ENCODE measurements at places on chromosomes 1 and 21.
A peak's percentile ranks its signal among the peaks of the same experiment; 100 is the strongest.

DNA sequence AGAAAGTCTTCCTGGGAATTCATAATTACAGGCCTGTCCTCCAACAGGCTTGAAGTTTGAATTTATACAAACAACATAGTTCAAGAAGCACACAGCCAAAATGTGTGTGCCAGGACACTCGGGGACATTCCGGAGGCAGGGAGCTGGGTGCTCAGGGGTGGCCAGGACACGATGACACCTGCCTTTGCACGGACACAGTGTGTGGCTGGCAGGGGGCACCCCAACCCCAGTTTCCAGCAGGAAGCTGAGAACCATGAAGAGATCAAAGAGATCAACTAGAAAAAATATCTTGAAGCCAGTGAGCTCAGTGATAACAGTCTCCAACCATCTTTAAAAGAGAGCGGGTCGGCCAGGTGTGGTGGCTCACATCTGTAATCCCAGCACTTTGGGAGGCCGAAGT, 32.5 kb upstream of the TRAPPC10 start:
- no peak for DNase-seq

DNA sequence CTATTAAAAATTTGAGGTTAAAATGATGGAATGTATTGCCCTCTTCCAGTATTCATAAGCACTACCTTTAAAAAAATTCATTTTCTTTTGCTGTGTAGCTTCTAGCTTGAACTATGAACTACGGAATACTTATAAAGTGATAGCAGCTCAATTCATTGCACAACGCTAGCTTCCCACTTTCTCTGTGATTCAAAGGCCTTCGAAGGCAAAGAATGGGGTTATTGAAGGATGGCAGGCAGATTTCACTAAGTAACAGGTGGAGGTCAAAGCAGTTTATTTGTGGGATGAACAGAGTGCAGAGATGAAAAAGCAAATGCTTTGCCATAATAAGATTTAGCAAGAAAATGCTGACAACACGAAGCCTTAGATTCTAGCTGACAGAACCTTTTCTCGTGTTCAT, 290.6 kb downstream of the NFIA start:
- DNase-seq = no peak

- peak; percentile 18 for DNase-seq
These were observed 468.1 kb downstream of the RPS6KC1 start for GRCh38 chr1:213519098-213519497.

GRCh38 chr1:224199679-224200078, 16.6 kb downstream of the DEGS1 start:
- no peak for DNase-seq

DNA sequence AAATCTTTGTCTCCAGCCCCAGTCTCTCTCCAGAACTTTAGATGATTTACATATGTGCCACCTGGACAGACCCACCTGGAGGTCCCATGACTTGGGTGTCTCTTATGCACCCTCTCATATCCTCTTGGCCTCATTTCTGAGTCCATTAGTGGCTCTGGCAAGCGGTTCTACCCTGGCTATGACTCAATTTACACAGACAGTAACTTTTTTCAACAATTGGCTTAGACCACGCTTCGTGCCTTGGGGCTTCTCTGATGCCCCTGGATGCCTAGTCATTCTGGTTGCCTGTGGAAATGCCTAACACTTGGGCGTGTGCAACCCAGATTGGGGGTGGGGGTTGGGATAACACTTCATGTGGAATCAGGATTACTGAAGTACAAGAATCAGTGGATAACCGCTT, 57.1 kb upstream of the GADD45A start:
- DNase-seq = no peak

DNA sequence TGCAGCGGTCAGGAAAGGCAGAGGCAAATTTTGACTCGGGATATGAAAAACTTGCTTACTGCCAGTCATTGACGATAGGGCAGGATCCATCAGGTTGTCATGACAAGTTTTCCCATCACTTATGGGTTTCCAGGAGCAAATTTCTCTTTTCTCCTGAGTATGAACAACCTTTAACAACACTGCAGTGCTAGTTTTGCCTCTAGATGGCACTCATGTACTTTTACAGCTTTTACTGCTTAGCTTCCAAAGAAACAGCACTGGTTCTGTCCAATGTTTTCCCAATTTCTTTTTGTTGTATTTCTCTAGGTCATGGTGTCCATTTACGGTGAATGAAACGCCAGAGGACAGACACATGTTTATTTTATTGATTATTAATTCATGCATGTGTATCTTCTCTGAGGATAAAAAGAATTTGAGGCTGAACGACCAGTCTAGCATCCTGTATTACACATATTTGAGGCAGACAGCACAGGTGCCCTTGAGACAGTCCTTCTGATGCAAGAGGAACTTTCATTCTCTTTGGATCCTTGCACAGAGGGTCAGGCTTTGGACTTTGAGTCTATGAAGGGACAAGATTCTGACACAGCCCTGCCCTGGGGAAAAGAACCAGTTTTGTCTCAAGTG, 112.3 kb upstream of the TRABD2B start:
- peak; percentile 78 for DNase-seq

GRCh38 chr1:206106328-206107167, 10.6 kb downstream of the AVPR1B start:
- DNase-seq = peak; percentile 88

DNA sequence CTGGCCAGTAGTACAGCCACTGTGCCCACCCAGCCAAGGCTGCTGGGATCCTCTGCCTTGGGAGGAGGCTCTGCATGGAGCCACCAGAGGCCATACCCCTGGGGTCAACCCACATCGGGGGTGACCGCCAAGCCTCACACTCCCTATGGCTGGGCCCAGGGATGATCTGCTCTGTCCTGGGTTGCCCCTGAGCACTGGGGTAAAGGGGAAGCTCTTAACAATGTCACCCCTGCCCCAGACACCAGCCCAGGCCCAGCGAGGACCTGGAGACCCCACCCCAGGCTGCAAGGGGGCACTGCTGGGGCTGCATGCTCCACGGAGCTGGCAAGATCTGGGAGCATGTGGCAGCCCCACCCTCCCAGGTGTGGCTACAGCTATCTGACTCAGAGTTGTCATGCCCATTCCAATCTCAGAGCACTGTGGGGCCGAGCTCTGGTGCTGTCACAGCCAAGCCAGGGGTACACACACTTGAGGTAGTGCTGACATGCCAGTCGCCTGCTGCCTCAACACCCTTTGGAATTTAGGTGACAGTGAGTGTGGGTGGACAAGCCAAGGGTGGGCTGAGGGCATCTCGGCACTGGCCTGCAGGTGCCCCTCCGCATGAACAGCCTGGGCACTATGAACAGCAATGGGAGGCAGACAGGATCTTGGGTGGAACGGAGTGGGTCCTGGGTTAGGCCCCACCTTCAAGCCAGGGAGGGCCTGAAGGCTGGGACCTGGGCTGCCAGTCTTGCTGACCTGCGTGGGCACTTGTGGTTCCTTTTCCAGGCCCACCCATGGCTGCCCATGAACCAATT, 427.7 kb downstream of the LRRIQ3 start:
- no peak for DNase-seq

GRCh38 chr1:20665726-20666125, 4.6 kb upstream of the DDOST start:
- DNase-seq = no peak

DNA sequence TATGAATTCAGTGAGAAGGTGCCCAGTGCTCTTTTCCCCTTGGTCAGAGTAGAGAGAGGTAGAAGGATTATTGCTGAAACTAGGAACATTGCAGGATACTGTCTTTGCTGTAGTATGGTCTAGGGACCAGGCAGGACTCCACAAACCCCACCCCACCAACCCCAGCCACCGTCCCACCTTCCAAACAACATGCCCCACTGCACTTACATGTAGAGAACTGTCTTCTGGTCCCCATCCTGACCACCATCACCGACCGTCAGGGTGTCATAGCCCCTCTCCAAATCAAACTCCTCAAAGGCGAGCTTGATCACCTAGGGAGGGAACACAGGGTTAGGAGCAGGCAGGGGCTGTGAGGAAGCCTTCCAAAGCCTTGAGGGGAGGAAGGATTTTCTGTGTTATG, 71.7 kb upstream of the HMGB4 start:
- DNase-seq = no peak

- peak; percentile 51 for DNase-seq
These were observed 9.2 kb upstream of the CDC42 start for GRCh38 chr1:22043198-22043769.

DNA sequence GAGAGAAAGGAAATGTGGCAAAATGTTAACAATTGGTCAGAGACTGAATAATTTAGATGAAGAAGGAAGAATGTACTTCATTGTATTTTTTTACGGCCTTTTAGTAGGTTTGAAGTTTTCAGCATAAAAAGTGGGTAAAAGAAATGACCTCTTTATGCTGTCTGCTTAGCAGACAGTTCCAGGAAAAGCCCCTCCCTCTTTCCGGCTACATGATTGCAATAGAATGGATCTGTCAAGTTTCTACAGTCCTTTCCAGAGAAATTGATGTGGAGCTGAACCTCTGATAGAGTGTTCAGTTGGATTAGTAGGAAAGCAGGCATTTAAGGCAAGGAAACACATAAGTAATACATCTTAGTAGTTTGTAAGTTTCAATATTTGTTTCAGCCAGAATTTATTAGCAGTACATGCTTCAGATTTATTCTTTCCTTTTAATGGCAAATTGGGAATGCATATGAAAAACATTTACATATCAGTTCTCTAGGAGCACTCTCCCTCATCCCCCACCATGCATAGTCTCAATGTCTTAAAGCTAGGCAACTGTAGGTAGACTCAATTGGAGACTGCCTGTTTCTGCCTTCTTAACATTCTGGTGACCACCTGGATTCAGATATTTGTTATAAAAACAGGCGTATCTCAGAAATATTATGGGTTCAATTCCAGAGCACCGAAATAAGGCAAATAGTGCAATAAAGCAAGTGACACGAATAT, 36.4 kb downstream of the HS2ST1 start:
- DNase-seq = no peak

DNA sequence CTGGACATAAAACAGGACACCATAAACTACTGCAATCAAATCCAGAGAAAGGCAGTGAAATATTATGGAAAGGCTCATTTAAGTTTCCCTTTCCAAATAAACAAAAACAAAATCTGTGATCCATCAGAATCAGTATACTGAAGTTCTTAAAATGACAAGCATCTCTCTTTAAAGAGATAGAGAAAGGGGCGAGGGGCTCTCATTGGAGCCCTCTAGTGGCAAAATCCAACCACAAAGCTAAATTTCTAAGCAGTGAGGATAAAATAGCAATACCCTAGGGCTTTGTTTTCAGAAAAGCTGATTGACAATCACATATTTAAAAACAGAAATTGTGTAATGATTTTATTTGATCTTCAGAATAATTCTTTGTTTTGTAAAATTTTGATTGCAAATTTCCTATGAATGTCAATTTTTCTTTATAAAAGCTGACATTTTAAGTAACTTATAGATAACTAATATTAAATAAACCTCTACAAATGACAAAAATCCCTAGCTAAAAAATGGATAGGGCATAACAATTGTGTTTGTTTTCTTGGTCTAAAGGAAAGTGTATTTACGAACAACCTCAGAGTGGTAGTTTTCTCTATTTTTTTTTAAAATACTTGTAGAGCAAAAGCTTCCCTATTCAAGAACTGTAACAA, 138.2 kb downstream of the COL24A1 start:
- peak; percentile 45 for DNase-seq

All from hepatocyte (in vitro differentiated cells).